ENCODE measurements at places on chromosomes 1 and 21. TPM values are rescaled to one million over a fixed set of nuclear protein-coding genes. Genes with fewer than 3 reads are reported as not detected.

DNA sequence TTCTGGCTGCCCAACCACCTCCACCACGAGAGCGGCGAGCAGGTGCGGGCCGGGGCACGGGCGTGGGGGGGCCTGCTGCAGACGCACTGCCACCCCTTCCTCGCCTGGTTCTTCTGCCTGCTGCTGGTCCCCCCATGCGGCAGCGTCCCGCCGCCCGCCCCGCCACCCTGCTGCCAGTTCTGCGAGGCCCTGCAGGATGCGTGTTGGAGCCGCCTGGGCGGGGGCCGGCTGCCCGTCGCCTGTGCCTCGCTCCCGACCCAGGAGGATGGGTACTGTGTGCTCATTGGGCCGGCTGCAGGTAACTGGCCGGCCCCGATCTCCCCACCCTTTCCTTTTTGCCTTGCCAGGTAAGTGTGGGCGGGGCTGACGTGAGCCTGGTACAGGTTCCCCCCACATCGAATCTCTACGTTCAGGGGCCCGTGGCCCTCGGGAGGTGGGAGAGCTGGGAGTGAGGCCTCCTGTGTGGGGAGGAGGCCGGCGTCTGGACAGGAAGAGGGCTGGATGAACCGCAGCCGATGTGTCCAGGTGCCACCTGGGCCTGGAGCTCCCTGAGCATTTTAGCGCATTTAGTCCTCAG lies 51.7 kb downstream of the COL18A1 start:
- DNase-seq: no peak

GRCh38 chr1:74579425-74579824 lies 67.0 kb upstream of the LRRC53 start:
- no peak for DNase-seq

DNA sequence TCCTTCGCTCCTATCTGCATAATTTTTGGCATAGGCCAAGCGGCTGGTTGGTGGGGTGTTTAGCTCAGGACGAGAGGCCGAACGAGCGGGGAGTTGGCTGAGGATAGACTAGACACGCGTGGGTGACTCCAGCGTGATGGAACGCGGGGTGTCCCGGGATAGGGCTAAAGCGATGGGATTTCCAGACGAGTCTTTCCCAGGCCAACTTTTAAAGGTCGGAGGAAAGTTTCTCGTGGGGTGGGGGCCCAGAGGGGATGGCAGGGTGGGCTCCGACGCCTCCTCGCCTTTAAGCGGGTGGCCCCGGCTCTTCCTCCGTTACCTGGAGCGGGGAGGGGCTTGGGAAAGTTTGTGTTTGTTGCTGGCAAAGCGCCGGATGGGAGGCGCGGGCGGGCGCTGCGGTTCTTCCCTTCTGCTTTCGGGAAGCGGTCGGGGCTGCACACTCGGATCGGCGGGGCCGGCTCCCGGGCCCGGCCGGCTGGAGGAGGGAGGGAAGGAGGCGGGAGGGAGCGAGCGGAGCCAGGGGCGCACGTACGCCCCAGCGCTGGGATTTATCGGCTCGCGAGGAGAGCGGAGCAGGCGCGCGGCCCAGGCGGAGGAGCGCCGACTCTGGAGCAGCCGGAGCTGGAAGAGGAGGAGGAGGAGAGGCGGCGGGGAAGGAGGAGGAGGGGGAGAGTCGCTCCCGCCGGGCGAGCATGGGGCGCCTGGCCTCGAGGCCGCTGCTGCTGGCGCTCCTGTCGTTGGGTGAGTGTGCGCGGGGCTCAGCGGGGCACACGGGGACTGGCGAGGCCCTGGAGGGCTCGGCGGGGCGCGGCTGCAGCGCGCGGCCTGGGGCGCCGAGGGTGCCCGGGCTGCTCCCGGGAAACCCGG lies at the start of gene PTGFRN:
PTGFRN (plus strand) TSS at position 405 of the 867 bp plus-strand sequence; CDS start at position 693, 288 bp downstream.
- DNase-seq: peak; percentile 73

- DNase-seq: no peak
These were observed 428.5 kb upstream of the TMPRSS15 start for GRCh38 chr21:18831942-18832676.

GRCh38 chr21:32712043-32712442 lies 15.8 kb downstream of the SYNJ1 start:
- DNase-seq: no peak

DNA sequence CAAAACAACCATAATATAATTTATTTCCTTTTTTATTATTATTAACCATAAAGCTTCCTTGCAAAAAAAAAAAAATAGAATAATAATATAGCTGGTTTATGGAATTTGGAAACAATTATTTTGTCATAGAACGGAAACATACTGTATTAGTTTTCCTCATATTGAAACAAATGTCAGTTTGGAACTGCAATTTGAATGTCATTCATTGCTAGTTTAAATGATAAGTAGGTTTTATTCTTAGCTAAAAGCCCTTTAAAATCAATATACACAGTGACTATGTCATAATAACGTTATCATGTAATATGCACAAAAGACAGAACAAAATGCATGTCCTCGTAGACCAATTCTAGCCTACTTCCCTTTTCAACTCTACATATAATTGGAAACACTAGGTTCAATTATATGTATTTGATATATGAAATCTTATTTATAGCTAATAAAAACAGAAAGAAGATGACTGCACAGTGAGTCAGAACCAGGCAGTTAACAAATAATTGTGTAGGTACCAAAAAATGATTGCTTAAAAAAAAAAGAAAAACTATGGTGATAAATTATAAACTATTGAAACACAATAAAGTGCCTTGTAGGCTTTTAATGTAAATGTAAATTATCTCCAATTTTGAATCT lies 85.2 kb upstream of the EXO1 start:
- DNase-seq: no peak

Gene HAO2
- not detected for total RNA-seq

All from K562 (cell line).